Activated naive CD4-positive, alpha-beta T cell treated with anti-CD3 and anti-CD28 coated beads, Interleukin-2, amount 50 U/mL, for 72 hours (primary cell): ENCODE measurements at places on chromosomes 3 and 15. TPM values are rescaled to one million over a fixed set of nuclear protein-coding genes. Genes with fewer than 3 reads are reported as not detected.

Gene ZFAND6
- total RNA-seq: 42.4 TPM

Gene ACOX2
- not detected for total RNA-seq

Gene CACNA2D3
- not detected for total RNA-seq

Gene FBXL2
- not detected for total RNA-seq

DNA sequence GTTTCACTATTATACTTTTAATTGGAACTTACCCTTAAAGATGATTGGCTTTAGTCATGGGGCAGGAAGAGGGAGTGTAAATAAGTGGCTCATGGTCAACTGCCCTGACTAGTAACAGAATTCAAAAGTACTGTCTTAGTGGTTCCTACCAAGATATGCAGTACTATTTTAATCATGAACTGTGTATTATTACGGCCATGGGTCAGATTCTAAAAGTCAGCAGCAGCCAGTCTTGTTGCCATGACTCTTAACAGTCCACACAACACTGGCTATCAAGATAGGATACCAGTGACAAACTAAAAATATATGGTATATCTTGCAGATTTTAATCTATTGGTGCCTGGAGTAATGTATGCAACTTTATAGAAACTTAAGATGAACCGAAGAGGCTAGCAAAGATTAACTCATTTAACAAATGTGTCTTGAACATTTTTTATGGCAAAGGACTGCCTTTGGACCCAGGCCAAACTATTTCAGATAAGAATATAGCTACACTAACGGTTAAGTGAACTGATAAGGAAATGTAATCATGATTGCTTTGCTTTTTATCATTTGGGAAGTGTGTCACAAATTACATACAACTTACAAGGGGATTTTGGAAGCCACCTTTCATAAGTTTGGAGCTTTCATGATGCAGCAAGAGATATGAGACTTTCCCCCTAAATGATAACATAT, 163.7 kb downstream of the TCF12 start:
- DNase-seq: no peak

DNA sequence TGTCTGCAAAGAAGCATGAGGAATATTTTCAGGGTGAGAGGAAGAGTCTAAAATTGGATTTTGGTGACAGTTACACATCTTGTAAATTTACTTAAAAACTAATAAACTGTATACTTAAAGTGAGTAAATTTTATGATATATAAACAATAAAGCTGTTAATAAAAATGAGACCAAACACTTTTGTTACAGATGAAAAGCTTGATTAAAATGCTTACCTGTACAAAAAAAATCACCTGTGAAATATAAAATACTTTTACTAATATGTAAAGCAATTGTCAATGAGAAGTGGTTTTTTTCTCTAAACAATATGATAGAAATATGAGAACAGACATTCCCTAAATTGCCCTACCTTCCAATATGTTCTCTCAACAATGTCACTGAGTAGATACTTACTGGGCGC, 27.2 kb upstream of the CPB1 start:
- DNase-seq: no peak

DNA sequence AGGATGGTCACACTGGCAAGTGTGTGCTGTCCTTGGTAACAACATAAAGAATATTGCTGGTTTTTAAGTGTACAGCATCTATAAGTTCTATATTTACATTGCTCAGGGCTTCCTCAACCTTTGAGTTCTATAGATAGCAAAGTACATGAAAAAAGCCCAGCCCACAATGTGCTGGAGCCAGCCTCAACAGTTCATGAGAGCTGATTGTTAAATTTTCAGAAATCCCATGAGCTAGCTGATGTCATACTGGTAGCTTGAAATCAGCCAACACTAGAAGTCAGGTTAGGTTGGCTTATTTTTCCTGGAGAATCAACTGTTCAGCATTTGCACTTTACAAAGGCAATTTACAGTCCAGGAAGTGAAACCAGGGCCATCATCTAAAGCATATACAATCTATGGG, 102.8 kb downstream of the STRIT1 start:
- no peak for DNase-seq

- DNase-seq: no peak
Measured at GRCh38 chr3:111538681-111539083, 3.3 kb upstream of the CD96 start.

DNA sequence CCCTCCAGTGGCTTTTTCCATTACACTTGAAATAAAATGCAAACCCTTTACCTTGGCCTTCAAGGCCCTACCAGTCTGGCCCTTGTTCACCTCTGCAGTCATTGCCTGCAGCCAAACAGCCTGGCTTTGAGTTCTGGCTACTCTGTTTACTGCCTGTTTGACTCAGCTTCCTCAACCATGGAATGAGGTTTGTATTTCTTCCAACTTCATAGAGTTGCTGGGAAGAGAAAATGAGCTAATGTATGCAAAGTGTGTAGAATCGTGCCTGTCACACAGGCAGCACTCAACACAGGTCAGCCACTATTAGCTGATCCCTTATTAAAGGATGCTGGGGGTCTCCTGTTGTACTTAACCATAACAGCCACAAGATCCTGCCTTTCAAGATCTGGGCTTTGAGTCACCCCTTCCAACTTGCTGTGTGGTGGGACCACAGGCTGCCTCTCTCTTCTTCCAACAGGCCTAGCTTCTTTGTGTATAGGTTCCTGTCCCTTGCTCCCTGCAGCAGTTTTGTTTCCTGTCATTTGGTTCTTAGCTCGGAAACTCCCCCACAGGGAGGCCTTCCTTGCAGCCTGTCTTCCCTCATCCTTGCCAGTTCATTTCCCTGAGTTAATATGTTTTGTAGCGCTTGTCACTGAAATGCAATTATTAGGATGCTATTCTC, 6.4 kb downstream of the MED12L start:
- DNase-seq: no peak

- no peak for DNase-seq
Measured at GRCh38 chr3:64927689-64928088, 239.9 kb upstream of the ADAMTS9 start.
